ENCODE measurements at places on chromosomes 11 and 22. TPM values are rescaled to one million over a fixed set of nuclear protein-coding genes. Genes with fewer than 3 reads are reported as not detected.

DNA sequence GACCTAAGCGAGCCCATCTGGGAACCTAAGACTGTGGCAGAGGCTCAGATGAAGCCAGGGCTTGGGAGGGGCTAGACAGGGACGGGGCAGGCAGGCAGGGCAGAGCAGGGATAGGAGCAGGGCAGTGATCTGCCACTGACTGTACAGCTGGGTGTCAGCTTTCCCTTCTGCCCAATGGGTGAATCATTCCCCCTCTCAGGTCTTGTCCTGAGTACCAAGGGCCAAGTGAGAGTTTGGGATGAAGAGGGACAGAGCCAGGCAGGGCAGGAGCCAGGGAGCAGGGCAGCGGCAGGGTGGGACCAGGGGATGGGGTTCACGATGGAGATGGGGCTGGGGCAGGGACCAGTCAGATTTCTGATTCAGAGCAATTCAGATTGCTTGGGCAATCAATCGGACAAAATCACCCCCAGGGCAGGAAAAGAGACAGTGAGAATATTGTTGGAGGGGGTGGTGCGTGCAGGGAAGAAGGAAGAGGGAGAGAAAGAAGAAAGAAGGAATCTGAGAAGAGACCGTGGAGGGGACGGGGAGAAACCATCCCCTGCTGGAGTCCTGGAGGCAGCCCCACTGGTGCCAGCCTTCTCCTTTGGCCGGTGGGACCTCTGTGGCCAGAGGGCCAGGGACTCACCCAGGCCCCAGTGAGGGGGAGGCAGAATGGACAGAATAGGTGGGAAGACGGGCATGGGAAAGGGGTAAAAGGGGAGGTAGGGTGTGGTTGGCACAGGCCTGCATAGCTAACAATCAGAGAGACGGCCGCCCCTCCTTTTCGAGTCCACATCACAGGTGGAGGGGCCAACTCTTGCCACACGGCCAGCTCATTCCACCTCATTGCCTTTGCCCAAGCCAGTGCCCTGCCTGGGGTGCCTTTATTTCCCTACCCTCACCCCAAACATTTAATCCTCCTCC is 47.2 kb downstream of the CYTH4 start:
- no peak for DNase-seq
- H3K4me3 ChIP-seq: no peak overlapping the region
- no peaks in the 10 kb centered on the region for H3K27me3 ChIP-seq
- H3K36me3 ChIP-seq: no peaks in the 10 kb centered on the region
- H3K27ac ChIP-seq: no peak overlapping the region

GRCh38 chr11:10918698-10919097 is 60.8 kb upstream of the ZBED5 start:
- H3K36me3 ChIP-seq: no peaks in the 10 kb centered on the region
- no peak overlapping the region for H3K4me3 ChIP-seq
- no peak overlapping the region for H3K27ac ChIP-seq

DNA sequence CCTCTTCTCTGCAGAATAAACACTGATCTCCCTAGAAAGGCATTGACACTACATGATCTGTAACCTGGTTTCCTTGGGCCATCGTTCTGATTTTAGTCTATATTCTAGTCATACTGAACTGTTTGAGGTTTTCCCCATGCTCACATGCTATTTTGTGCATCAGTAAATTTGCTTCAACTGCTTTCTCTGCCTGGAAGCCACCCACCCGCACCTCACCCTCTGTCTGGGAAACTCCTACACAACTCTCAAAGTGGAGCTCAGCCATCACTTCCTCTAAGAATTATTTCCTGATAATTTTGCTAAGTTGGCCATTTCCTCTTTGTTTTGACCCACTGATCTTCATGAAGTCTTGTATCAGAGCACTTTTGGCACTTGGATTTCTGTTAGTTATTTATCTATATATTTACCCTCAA is 36.1 kb downstream of the MMP20 start:
- no peaks in the 10 kb centered on the region for H3K4me1 ChIP-seq
- H3K27ac ChIP-seq: no peak overlapping the region
- no peaks in the 10 kb centered on the region for H3K36me3 ChIP-seq
- H3K4me3 ChIP-seq: no peak overlapping the region
- no peaks in the 10 kb centered on the region for H3K27me3 ChIP-seq

DNA sequence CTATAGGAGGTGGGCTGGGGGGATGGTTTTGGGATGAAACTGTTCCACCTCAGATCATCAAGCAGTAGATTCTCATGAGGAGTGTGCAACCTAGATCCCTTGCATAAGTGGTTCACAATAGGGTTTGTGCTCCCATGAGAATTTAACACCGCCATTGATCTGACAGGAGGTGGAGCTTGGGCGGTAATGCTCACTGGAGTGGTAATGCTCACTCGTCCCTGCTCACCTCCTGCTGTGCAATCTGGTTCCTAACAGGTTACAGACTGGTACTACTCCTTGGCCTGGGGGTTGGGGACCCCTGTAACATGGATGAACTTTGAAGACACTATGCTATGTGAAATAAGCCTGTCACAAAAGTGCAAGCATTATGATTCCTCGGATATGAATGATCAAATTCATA is 87.0 kb upstream of the CLNS1A start:
- no peaks in the 10 kb centered on the region for H3K36me3 ChIP-seq
- no peak overlapping the region for H3K27ac ChIP-seq
- DNase-seq: no peak
- no peak overlapping the region for H3K4me3 ChIP-seq
- no peaks in the 10 kb centered on the region for H3K27me3 ChIP-seq

DNA sequence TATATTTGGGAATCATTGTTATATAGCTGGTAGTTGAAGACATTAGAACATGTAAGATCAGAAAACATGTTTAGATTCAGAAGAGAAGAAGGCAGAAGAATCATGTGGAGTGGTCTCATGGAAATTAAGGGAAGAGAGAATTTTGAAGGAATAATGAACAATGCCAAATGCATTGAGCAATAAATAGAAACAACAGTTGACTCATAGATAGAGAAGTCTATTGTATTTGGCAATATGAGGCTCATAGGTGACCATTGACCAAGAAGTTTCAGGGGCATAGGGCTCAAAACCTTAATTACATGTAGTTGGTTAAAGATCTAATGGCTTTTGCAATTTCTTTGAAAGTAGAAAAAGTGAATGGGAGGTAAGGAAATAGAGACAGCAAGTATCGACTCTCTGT is 123.9 kb downstream of the PAX6 start:
- H3K27ac ChIP-seq: no peak overlapping the region
- no peaks in the 10 kb centered on the region for H3K4me1 ChIP-seq
- H3K27me3 ChIP-seq: no peaks in the 10 kb centered on the region
- no peak for DNase-seq
- no peak overlapping the region for H3K4me3 ChIP-seq
- no peaks in the 10 kb centered on the region for H3K36me3 ChIP-seq

DNA sequence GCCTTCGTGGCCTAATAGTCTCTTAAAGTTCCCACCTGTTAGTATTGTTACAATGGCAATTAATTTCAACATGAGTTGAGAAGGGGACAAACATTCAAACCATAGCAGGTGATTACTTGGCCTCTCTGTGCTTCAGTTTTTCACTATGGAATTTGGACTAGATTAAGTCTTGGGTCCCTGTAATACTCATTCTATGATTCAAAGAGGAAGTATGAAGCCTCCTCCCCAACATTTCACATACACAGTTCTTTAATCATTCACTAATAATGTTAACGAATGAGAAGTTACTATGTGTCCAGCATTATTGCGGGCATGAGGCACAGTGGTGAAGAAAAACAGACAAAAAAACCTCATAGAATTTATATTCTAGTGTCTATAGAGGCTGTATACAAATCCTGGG is 19.9 kb upstream of the USP47 start:
- no peak for DNase-seq
- H3K27ac ChIP-seq: no peak overlapping the region
- no peaks in the 10 kb centered on the region for H3K36me3 ChIP-seq

DNA sequence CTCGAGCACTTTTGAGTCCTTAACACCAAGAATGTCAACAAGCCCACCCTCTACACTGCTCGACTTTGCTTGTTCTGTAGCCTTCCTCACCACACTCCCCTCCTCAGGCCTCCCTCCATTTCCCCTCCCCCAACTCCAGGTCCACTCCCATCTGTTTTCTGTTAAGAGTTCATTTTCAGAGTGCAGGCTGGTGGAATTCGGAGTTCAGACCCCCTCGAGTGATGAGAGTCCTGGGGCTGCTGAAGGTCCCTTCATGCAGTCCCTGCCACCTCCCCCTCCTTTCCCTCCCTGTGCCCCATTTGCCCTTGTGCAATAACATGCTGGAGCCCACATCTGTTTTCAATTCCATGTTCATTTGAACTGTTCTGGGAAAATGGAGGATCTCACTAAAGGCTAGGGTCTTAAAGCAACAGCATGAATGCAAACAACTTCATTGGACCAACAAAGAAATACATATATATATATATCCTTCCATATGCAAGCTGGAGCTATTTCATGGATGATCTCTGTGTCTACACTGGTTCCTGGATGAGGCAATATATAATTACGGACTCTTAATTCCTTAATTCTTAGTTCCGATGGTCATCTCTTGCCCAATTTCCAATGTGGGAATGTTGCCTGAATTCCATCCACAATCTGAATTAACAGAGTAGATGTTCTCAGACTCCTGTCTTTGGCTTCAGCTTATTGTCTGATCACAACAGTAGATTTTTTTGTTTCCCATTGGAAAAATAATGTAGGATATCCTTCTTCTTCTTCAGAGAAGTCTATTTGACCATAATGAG is 340.4 kb downstream of the ETS1 start:
- H3K36me3 ChIP-seq: no peaks in the 10 kb centered on the region
- H3K27ac ChIP-seq: no peak overlapping the region
- H3K4me3 ChIP-seq: no peak overlapping the region
- H3K27me3 ChIP-seq: no peaks in the 10 kb centered on the region

DNA sequence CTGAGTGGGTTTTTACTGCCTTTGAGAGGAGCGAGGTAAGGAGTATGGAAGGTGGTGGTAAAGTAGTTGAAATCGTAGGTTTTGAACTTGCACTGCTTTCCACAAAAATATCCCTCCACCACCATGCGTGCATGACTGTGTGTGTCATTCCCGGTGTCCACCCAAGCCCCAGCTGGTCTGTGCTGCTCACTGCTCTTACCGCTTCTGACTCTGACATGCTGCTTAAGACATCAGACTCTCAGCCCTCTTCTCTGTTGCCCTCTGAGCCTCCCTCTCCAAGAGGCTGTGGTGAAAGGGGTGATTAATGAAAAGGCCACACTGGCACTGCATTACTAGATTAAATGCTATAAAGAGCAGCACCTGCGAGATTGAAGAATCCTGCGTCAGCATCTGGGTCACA is 128.7 kb downstream of the SPATA19 start:
- H3K4me1 ChIP-seq: no peaks in the 10 kb centered on the region
- no peak for DNase-seq
- no peak overlapping the region for H3K4me3 ChIP-seq

- H3K4me1 ChIP-seq: no peaks in the 10 kb centered on the region
- no peaks in the 10 kb centered on the region for H3K36me3 ChIP-seq
- DNase-seq: no peak
- H3K4me3 ChIP-seq: no peak overlapping the region
- no peaks in the 10 kb centered on the region for H3K27me3 ChIP-seq
- H3K27ac ChIP-seq: peak overlapping the region; percentile 31
Observed at GRCh38 chr22:27776650-27776958, 25.0 kb downstream of the MN1 start.

DNA sequence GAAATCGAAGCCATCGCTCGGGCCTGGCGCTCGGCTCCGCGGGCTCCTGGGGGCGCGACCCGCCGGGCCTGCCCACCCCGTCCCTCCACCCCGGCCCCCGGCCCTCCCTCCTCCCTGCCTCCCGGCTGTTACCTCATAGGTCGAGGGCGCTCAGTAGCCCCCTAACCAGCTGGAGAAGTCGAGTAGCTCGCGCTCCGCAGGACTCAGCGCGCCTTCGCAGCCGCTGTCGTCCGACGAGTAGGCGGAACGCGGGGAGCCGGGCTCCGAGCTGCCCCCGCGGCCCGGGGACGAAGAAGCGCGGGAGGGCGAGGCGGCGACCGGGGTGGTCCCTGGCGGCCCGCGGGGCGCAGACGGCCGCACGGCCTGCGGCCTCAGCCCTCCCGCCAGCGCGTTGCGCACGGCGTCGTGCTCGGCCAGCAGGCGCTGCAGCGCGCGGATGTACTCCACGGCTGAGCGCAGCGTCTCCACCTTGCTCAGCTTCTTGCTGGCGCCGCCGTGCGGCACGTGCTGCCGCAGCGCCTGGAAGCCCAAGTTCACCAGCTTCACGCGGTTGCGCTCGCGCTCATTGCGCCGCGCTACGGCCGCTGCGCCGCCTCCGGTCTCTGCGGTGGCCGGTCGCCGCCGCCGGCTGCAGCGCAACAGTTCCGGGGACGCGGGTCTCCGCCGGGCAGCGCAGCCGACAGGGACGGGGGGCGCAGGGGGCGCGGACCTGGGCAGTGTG is 627 bp downstream of the ASCL2 start:
- H3K27ac ChIP-seq: peak overlapping the region; percentile 59
- H3K27me3 ChIP-seq: peaks cover 16% of the 10 kb centered on the region
- no peaks in the 10 kb centered on the region for H3K36me3 ChIP-seq

The CD248 gene
- 11.9 TPM for total RNA-seq
